ENCODE measurements at places on chromosomes 13 and 19. TPM values are rescaled to one million over a fixed set of nuclear protein-coding genes. Genes with fewer than 3 reads are reported as not detected.

The TTYH1 gene
- under 0.01 TPM for total RNA-seq

The N4BP2L1 gene
- total RNA-seq, result 10.4 TPM

The SIGLEC6 gene
- not detected for total RNA-seq

The ZNF223 gene
- total RNA-seq, result 3.2 TPM

The IFNL1 gene
- not detected for total RNA-seq

The PALM gene
- 54.0 TPM for total RNA-seq

The KLK2 gene
- not detected for total RNA-seq

The PCDH20 gene
- not detected for total RNA-seq

The LGALS7B gene
- total RNA-seq, result 0.39 TPM

The TSHZ3 gene
- 0.77 TPM for total RNA-seq

The BEST2 gene
- not detected for total RNA-seq

The TUBA3C gene
- total RNA-seq, result not detected

The KIR2DL4 gene
- total RNA-seq, result not detected

The CCDC169 gene
- 0.63 TPM for total RNA-seq

The ACP7 gene
- total RNA-seq, result not detected

The PMIS2 gene
- total RNA-seq, result not detected

The GRIN3B gene
- 0.25 TPM for total RNA-seq

The IGFL3 gene
- not detected for total RNA-seq

The ATP8B3 gene
- 0.90 TPM for total RNA-seq

The USHBP1 gene
- total RNA-seq, result 20.9 TPM

The TMC4 gene
- not detected for total RNA-seq

The MEGF8 gene
- total RNA-seq, result 15.3 TPM

The RASAL3 gene
- total RNA-seq, result 14.4 TPM

The TMPRSS9 gene
- total RNA-seq, result not detected

The PEG3 gene
- 0.89 TPM for total RNA-seq

The VSTM1 gene
- total RNA-seq, result not detected

The DNAJC15 gene
- 17.5 TPM for total RNA-seq

The ZNF773 gene
- total RNA-seq, result 12.1 TPM

The B3GNT8 gene
- 2.9 TPM for total RNA-seq

The ZNRF4 gene
- not detected for total RNA-seq

The SLC8A2 gene
- not detected for total RNA-seq

The GFY gene
- not detected for total RNA-seq

The LYL1 gene
- 43.5 TPM for total RNA-seq

The ZNF790 gene
- 8.5 TPM for total RNA-seq

The SLC10A2 gene
- total RNA-seq, result not detected

The LENG9 gene
- total RNA-seq, result 4.0 TPM

The CLEC4M gene
- total RNA-seq, result 143 TPM

The CFD gene
- total RNA-seq, result 2.2 TPM

The TDRD12 gene
- under 0.01 TPM for total RNA-seq

The SULT2A1 gene
- not detected for total RNA-seq

The FXYD7 gene
- total RNA-seq, result not detected
